Activated T-cell treated with anti-CD3 and anti-CD28 coated beads, Interleukin-2, amount 50 U/mL, for 24 hours (primary cell): ENCODE measurements at places on chromosomes 5 and 9.

DNA sequence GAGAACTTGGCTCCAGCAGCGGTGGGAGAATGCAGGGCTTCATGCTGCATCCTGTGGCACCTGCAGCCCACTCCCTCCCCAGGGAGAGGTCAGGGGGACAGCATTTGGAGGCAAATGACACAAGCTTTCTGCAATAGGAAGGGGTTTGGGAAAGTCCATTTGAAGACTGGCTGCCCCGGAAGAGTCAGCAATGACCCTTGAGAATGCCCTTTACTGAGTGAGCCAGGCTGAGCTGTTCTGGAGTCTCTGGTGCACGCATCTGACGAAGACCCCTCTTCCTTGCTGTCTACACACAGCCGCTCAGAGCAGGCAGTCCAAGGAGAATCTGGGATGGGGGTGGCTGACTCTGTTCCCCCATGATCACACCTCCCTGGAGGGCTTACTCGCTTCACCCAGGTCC lies 5.5 kb upstream of the NXNL2 start:
- DNase-seq = no peak

- DNase-seq = no peak
Observed at GRCh38 chr5:54834121-54834842, 151.1 kb downstream of the ESM1 start.

DNA sequence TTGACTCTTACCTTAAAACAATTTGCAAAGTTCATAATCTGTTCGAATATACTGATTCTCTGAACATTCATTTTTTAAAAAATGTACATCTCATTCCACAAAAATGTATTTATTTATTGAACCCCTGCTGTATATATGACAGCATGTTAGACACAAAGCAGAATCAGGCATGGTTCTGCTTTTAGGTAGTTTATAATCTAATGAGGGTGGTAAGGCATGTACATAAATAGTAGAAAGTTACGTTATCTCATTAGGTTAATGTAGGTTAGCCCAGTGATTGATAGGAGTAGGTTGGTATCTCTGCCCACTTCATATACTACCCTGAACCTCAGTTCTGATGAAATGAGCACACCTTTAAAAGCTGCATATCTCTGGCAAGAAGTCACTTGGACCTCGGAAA lies 89.8 kb downstream of the ERMP1 start:
- no peak for DNase-seq

DNA sequence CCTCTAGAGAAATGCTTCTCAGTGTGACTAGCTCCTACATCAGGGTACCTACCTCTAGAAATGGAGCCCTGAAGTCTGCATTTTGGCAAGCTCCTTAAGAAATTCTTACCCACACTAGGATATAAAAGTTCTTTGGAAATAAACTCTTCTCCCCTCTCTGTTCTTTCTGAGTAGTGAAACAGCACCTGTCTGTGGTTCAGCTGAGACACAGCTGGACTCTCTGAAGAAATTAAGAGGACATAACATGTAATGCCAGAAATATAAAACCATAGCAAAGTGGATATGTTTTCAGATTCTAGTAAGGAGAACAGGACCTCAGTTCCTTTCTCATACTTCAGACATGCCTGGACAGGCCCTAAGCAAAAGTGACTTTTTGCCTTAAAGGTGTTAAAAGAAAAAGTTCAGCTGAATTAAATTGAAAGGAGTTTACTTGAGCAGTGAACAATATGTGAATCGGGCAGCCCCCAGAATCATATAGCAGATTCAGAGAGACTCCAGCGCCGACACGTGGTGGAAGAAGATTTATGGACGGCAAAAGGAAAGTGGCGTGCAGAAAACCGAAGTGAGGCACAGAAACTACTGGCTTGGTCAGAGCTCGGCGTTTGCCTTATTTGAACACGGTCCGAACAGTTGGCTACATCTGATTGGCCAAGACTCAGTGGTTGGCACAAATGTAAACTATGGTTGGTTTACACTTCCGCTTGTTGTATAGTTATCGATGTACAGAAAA lies 64.5 kb downstream of the PRKACG start:
- peak; percentile 44 for DNase-seq

DNA sequence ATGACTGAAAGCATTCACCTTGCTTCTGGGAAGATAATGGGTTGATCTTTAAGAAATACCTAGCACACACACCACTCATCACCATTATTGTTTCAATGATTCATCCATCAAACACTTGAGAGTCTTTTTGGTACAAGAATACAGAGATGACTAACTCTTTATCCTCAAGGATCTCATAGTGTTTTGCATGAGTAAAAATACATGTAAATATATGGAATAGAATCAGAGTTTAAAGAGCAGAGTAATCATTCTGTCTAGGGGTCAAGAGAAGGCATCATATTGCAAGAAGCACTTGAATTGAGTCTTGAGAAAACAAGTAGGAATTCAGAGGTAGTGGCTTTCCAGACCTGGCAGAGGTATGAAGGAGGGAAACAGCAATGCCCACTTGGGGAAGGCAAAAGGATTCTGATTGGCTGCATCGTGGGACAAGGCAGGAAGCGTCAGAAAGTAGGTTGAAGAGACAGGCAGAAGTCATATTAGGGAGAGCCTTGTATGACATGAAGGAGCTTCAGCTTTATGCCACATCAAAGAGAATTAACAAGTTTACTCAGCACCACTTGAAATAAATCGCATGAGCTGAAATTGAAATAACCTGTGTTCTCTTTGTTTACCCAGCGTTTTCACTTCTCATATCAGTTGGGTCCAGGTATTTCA lies 542.5 kb downstream of the TLE1 start:
- DNase-seq = no peak

DNA sequence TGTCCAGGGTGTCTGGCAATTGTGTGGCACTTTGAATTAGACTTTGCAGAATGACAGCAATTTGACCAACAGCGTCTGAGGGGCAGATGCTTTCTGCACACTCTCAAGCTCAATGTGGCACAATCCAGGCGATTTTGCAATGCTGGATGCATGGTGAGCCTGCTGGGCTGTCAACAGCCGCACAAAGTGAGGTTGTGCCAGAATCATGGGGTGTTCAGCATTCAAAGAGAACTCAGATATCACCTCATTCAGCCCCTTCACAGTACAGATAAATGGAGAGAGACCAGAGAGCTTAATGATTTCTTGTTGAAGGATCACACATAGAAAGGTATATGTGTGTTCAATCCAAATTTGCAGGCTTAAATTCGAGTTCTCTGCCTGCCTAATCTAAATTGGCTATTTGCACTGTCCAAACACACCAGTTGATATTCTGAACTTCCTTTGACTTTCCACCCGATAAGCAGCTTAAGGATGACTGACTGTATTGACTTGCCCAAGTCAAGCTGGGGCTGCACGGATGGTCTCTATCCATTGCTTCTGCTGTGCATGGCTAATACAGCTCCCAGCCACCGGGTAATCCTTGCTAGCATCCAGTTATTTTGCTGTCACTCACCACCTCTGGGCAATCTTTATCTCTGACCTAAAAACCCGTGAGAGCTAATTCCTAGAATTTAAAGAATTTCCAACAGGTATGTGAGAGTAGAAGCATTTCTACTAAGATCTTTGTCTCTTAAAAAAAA lies 157.9 kb upstream of the TAS2R1 start:
- DNase-seq = no peak

DNA sequence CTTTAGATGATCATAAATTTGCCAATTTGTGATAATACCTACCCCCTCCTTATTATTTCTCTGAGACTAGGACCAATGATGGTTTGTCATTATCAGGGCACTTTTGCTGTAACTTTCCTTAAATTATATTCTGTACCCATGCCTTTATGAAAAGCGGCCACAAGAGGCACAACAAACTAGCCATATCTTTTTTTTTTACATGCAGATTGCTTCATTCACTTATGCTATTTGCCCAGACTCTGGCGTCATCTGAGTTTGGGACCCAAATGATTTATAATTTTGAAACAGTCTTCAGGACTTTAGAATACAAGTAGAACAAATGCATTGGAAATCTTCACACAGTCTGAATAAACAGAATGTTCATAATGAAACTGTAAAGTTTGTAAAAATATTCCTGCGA lies 408.1 kb downstream of the MAT2B start:
- no peak for DNase-seq

DNA sequence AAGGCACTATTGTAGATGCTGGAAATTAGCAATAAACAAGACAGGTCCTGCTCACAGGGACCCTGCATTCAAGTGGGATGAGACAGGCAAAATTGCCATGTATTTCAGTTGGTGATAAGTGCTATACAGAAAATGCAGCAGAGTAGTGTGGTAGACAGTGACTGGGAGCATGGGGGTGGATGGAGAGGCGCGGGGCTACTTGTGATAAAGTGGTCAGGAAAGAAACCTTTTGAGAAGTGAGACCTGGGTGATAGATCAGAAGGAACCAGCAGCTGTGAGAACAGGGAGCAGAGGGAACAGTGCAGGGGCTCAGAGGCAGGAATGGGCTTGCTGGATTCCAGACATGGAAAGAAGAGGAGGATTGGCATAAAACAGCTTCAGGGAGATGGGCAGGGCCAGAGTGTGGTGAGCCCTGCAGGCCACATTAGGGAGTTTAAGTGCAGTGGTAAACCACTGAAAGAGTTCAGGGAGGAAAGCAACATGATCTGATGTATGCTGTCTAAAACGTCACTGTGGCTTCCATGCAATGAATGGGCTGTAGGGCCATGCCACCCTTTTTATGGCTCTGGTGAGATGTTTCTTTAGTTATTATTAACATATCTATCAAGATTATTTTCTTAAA lies 7.3 kb downstream of the CRHBP start:
- DNase-seq = no peak

DNA sequence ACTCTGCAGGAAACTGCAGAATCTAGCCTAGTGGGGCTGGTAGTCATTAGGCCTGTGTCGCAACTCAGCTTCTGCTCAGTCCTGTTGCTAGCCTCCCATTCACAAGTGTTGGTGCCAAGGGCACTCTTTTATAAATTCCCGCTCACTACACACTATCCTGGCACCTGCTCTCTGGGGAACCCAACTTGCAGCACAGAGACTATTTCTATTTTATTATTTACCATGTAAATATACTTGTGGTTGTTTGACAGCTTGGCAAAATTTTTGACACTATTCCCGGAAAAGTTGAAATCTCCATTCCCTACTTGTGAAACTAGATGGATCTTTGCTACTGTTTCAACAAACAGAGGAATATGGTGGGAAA lies 20.4 kb upstream of the SMC2 start:
- DNase-seq = no peak

DNA sequence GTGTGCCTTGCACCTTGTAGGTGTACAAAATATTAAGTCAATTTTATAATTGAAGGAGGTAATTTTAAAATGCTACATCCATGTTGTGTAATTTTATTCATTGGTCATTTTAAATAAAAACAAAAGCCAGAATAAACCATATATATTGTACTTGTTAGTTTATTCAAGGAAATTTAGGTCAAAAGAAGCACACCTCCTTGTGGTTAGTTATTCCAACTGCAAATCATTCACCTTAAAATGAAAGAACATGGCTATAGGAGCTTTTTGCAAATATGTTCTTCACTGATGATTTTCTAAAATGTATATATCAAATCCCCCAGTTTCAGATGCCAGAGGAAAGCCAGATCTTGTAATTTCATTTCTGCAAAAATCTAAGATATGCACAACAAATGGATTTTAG lies 5.4 kb upstream of the MOCS2 start:
- no peak for DNase-seq

DNA sequence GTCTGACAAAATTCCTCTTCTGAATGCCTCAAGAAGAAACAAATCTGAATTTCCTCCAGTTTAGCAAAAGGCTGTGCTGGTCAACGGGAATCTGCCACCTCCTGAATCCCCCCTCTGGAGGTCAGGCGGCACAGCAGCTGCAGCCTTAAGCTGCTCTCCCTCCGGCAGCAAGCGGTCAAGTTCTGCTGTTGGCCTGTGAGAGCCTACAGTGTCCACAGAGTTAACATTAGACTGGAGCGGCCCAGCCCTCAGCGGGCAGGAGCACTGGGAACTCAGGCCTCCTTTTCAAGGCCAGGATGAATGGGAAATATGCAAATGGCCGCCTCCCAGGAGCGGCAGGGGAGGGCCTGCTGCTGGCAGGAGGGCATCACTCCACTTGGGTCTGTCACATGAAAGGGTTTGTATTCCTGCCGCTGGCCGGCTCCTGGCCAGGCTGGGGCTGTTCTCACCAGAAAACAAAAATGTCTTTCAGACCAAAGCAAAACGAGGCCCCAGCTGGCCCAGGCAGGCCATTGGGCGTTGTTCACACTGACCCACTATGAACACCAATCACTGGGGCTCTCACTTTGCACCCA lies 8.2 kb downstream of the ACSL6 start:
- no peak for DNase-seq
